ENCODE measurements at places on chromosomes 3 and 15.

GRCh38 chr3:65551945-65552344 lies 486.8 kb downstream of the MAGI1 start:
- no peak for DNase-seq

DNA sequence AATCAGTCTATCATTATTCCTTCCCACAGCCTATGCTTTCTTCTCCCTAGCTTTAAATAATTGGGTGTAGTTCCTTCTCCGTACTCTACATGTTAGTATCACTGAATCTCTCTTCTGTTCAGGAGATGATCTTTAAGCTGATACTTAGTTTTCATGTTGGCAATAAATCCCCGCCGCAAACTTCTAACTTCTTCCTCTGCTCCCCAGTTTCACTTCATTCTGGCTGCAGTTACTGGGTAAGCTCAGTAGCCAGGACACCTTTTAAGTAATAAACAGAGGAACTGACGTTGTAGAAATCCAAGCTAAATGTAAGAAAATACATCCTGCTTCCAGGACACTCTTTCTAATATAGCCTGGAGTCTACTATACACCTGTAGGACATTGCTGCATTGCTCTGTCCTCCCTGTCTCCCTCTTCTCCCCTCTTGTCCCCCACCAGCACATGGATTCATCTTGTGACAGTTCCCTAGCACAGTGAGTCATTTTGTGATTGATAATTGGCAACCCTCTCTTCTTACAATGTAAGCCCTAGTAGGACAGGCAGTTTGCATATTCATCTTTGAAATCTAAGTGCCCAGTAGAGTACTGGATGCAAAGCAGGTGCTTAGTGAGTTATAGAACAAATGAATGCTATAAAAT lies 598.2 kb downstream of the UNC13C start:
- no peak for DNase-seq

DNA sequence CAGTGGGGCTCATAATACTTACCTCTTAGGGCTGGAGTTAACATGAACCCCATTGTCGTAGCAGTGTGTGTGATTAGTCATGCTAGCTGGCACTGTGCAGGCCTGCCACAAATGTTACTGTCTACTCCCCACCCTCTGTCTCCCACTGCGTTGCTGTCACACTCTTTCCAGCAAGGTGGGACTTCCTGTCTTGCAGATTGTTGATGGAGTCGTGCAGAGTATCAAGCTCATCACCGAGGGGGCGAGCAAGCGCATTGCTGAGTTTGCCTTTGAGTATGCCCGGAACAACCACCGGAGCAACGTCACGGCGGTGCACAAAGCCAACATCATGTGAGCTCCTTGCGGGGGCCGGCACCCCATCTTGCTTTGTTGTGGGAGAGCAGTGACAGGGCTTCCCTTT lies 12.9 kb downstream of the IDH3A start:
- no peak for DNase-seq

- no peak for DNase-seq
Measured at GRCh38 chr3:57855943-57856342, 99.8 kb downstream of the SLMAP start.

- DNase-seq: no peak
Measured at GRCh38 chr3:172118019-172118418, 78.6 kb downstream of the FNDC3B start.

DNA sequence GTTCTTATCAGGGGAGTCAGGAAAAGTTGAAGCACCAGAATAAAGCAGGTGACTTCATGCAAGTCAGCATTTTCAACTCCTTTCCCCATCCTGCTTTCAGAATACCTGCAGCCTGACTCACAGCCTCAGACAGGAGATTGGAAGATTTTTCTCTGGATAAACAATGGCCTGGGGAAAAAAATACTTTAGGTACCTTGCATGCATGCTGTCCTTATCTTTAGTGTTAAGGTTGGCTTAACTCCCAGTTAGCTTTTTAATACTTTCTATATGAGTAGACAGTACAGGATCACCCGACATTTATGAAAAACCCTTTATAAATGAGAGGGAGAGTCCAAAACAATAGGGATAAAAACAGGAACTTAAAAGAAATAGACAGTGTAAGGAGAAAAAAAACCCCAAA lies 53.6 kb downstream of the PAK2 start:
- DNase-seq: no peak
